ENCODE measurements at places on chromosomes 3 and 15.

- DNase-seq = no peak
Observed at GRCh38 chr15:51499379-51499976, 123.1 kb downstream of the DMXL2 start.

DNA sequence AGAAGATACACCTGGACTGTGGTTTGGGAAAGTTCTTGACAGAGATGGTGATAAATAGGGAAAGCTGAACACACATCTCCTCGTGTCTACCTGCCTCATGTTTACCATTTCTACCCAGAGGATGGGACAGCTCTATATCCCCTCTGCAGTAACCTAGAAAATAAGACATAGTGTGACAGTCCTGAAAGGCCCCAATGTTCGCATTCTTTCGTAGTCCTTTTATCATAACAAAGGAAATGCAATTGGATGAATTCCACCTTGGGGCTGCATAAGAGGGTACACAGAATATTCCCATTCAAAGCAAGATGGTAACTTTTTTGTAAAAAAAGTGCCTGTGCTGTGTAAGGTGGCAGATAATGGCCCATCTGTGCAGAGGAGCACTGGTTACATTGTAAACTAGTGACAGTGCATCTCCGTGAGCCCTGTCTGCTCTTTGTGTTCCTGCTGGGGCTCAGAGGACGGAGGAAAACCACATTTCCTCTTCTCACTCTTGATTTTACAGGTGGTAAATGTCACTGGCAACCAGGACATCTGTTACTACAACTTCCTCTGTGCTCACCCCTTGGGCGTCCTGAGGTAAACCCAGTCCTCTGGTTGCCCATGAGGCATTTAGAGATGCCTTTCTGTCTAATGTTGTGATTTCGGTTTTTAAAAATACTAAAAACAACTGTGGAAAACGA, 74.3 kb downstream of the SIDT1 start:
- peak; percentile 78 for DNase-seq

DNA sequence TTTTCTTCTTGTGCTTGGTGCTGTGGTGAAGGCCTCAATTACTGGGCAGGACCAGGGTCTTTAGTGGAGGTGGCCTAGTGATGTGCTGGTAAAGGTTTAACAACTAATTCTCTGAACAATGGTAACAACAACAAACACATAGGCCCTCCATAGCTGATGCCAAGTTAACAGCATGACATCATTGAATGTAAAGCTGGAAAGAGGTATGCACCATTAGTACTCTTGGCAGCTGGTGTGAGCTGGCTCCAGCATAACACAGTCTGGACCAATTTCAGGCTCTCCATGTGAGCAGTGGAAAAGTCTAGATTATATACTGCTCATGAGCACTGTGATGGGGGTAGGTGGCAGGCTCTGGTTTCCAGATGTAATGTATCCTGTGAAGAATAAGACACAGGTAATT, 61.8 kb downstream of the SLC7A14 start:
- DNase-seq = no peak

DNA sequence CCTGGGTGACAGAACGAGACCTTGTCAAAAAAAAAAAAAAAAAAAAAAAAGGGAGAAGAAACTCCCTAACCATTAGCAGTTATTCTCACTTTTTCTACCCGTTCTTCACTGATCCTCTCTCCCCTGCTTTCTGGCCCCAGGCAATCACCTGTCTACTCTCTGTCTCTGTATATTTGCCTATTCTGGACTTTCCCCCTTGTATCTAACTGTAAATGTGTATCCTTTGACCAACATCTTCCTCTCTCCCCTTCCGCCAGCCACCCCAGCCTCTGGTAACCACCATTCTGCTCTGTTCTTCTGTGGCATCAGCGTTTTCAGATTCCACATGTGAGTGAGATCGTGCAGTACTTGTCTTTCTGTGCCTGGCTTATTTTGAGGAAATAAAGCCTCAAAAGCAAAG, 6.9 kb downstream of the CYFIP1 start:
- DNase-seq = no peak

GRCh38 chr15:101138913-101139880, 112.7 kb downstream of the CHSY1 start:
- no peak for DNase-seq
